ENCODE measurements at places on chromosomes 12 and 14. TPM values are rescaled to one million over a fixed set of nuclear protein-coding genes. Genes with fewer than 3 reads are reported as not detected.

DNA sequence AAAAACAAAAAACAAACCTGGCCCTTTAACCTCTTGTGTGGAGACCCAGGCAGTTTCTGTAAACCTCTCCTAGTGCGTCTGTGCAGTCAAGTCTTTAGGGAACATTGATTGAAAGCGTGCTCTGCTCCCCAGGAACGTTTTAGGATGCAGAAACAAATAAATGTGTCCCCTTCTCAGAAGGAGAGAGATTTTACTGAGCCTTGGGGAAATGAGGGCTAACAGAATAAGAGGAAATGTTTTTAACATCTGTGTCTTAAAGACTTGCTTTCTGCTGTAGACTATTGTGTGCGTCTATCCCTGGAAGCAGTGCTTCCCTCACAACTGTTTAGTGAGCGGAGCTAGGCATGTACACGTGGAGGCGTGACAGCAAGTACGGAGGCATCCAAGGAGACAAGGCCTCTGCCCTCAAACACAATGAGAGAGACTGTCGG lies 54.3 kb downstream of the TECPR2 start:
- no peak for DNase-seq

The CHD8 gene
- 96.1 TPM for total RNA-seq

GRCh38 chr14:102235275-102235897 lies 69.6 kb downstream of the MOK start:
- DNase-seq, result peak; percentile 59

DNA sequence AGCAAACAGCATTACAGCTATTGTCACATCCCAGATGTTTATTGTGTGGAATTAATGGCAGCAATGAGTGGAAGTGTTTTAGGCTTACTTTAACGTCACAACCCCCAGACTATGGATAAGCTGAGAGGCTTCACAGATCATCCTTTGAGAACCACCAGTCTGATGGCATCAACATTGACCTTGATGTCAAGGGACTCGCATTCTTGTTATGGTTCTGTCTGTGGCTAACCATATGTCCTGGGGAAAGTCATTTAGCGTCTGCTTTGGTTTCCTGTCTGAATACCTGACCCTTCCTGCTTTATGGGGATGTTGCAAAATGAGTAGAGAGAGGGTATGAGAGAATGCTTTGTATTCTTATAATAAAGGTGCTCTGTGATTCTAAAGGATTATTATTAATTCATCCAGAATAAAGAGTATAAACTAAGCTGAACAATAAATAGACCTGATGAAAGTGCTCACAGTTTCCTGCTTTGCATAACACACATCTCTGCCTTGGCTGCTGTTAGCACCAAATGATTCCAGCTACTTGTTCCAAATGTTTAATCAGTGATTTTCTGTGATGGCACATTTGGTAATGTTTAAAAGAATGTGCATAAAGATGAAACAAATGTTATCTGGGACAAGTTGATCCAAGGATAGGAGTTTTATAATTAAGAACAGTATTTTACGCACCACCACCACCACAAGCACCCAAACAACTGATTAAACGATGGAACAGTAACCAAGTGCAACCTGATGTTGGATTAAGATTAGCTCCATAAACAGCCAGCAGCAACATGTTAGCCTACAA lies 116.9 kb upstream of the LRIG3 start:
- no peak for DNase-seq

GRCh38 chr12:99110868-99111267 lies 465.8 kb downstream of the APAF1 start:
- no peak for DNase-seq

GRCh38 chr12:31915446-31915845 lies 43.8 kb upstream of the RESF1 start:
- no peak for DNase-seq

GRCh38 chr12:113408756-113409298 lies 5.1 kb upstream of the SDS start:
- no peak for DNase-seq

- DNase-seq, result no peak
These were observed 2.9 kb downstream of the CDKN1B start for GRCh38 chr12:12720052-12720451.

The SOX5 gene
- 0.13 TPM for total RNA-seq

GRCh38 chr12:118290130-118290529 lies 82.6 kb downstream of the TAOK3 start:
- no peak for DNase-seq

Data from CD8-positive, alpha-beta memory T cell (primary cell).